H1 (cell line): ENCODE measurements at places on chromosomes 2 and 18. TPM values are rescaled to one million over a fixed set of nuclear protein-coding genes. Genes with fewer than 3 reads are reported as not detected.

Gene PROKR1
- 3.9 and 4.0 TPM in 2 replicates for total RNA-seq

Gene COL3A1
- total RNA-seq: 0.07 TPM in 1 of 2 replicates, not detected in the other

Gene LIPG
- total RNA-seq: 9.8 and 11.8 TPM in 2 replicates

Gene MOGAT1
- total RNA-seq: 0.31 and 0.67 TPM in 2 replicates

Gene CYRIA
- total RNA-seq: 8.2 and 9.8 TPM in 2 replicates

Gene GPR45
- not detected in 2 replicates for total RNA-seq

Gene DES
- total RNA-seq: 1.5 and 1.8 TPM in 2 replicates

Gene TSPYL6
- not detected in 2 replicates for total RNA-seq

Gene DIPK1C
- total RNA-seq: not detected in 2 replicates

Gene STPG4
- total RNA-seq: 0.27 and 0.28 TPM in 2 replicates

Gene LYG1
- total RNA-seq: 0.86 TPM in 1 of 2 replicates, not detected in the other

Gene DSC2
- total RNA-seq: 39.3 and 39.7 TPM in 2 replicates

DNA sequence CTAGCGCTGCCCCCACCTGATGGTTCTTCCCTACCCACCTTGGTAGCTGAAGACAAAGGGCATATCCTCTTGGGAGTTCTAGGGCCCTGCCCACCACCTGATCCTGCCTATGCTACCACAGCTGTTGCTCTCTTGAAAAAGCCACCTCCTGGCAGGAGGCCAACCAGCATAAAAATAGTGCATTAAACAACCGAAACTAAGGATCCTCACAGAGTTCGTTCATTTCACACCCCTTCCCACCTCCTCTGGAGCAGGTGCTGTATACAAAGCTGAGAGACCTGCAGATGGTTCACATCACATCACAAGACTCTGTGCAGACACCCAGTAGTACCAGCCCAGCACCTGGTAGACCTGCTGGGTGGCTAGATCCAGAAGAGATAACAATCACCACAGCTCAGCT, 1348.0 kb upstream of the TMEFF2 start:
- DNase-seq: no peak

DNA sequence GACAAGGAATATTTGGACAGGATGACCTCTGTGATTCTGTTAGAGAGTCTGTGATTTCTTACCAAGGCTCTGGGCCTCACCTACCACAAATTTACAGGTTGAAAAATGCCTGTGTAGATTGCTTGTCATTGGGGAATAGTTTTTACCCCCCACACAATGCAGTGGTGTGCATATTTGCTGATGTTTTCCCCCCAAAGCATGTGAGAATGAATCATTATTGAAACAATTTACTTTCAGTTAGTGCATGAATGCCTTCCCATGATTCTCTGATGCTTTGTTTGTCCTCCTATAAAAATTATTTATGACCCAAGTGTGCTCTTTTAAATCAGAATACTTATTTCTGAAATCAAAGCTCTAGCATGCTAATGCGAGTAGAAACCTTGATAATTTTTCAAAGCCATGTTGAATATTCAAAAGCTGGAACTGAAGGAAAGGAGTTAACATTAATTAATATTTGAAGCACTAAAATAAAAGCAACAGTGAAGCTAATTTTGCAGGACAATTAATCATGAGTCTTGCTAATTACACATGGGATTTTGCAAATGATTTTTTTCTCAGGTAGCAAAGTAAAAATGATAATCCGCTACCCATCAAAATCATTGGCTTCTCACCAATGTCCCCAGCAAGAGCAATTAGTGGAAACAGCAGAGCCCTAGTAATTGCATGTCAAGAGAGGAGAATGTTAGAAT, 361.2 kb upstream of the HNRNPA3 start:
- no peak for DNase-seq

DNA sequence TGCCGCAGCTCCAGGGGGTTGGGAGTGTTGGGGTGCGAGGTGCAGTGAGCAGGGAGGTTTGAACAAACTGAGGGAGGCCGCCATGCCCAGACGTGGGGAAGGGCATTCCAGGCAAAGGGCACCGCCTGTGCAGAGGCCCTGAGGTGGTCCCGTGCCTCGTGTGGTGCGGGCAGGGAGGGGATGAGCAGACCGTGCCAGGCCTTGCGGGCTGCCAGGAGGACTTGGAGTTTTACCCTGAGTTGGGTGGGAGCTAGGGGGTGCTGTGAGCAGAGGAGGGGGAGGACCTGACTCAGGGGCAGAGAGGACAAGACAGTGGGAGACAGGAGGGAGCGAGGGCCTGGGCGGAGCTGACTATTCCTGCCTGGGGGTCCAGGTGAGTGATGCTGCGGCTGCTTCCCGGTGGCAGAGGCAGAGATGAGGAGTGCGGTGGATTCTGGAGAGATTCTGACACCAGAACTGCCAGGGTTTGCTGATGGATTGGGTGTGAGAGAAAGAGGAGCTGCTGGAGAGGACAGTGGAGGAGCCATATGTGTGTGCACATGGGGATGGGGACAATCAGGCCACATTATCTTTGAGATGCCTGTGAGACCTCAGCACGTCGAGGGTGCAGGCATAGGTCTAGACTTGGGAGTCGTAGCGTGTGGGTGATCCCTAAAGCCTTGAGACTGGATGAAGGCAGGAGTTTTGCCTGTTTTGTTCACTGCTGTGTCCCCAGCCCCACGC, 23.4 kb downstream of the ZAP70 start:
- no peak for DNase-seq

GRCh38 chr18:34787931-34788532, 77.9 kb downstream of the DTNA start:
- no peak for DNase-seq

- DNase-seq: peak; percentile 77
Observed at GRCh38 chr2:179861027-179861415, 391 bp downstream of the ZNF385B start.

- no peak for DNase-seq
Observed at GRCh38 chr2:99338029-99338585, 918 bp downstream of the EIF5B start.

DNA sequence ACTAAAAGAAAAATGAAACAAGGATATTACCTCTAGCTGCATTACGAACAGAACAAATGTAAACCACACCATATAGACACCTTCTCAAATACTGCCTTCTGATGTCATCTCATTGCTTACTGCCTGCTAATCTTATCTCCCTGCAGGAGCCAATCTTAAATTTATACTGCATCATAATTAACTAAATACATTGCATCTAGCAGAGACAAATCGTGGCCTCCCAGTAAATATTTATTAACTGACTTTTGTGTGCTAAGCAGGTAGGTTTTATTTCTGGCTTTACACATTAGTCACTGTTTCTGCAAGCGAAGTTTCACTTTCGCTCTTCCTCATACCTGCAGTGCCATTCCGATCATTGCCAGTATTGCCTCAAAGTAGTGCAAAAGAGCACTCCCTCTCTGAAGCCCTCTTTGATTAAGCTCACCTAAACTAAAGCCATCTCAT, 67.5 kb downstream of the SPATS2L start:
- no peak for DNase-seq

DNA sequence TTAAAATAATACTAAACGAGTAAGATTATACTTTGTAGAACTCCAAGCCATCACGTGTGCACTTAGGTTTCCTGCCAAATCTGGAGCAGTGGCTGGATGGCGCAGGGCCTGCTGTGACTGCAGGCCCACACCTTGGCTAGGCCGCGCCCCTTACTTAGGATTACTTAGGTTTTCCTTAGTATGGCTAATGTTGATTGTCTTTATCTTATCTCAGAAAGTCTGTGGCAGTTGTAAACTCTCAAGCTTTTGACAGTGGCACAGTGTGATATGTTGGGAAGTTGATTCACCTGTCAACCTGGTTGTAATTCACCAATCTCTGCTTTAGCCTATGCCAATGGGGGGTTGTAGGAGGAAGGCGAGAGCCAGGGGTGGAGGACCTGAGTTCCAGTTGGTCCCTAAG, 208.4 kb downstream of the ZNF407 start:
- no peak for DNase-seq

GRCh38 chr18:23340661-23341060, 112.4 kb upstream of the RIOK3 start:
- DNase-seq: no peak

DNA sequence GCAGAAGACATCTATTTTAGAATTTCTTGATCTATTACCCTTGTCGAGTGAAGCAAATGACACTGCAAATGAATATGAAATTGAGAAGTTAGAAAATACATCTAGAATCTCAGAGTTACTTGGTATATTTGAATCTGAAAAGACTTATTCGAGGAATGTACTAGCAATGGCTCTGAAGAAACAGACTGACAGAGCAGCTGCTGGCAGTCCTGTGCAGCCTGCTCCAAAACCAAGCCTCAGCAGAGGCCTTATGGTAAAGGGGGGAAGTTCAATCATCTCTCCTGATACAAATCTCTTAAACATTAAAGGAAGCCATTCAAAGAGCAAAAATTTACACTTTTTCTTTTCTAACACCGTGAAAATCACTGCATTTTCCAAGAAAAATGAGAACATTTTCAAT, 370.4 kb downstream of the XIRP2 start:
- DNase-seq: no peak

GRCh38 chr2:147165697-147166382, 679.0 kb upstream of the ACVR2A start:
- no peak for DNase-seq

DNA sequence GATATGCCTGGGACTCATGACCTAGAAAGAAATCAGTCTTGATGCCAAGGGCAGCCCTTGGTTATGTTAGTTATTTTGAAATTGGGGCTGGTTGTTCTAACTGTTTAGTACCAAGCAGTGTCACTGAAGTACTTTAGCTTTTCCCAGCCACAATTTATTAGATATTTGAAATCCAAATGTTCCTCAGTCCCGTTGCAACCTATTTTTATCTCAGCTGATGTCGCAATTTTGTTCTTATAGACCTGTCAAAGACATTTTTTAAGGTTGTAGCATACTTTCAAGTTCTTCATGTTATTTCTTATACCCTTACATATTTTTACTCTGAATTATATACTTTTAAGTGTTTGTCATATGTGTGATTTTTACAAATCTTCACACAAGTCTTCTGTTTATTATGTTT, 100.1 kb downstream of the LRP1B start:
- no peak for DNase-seq

- DNase-seq: no peak
Observed at GRCh38 chr2:19632403-19632991, 269.3 kb downstream of the TTC32 start.

- no peak for DNase-seq
Observed at GRCh38 chr2:100844514-100844913, 24.6 kb downstream of the NPAS2 start.

DNA sequence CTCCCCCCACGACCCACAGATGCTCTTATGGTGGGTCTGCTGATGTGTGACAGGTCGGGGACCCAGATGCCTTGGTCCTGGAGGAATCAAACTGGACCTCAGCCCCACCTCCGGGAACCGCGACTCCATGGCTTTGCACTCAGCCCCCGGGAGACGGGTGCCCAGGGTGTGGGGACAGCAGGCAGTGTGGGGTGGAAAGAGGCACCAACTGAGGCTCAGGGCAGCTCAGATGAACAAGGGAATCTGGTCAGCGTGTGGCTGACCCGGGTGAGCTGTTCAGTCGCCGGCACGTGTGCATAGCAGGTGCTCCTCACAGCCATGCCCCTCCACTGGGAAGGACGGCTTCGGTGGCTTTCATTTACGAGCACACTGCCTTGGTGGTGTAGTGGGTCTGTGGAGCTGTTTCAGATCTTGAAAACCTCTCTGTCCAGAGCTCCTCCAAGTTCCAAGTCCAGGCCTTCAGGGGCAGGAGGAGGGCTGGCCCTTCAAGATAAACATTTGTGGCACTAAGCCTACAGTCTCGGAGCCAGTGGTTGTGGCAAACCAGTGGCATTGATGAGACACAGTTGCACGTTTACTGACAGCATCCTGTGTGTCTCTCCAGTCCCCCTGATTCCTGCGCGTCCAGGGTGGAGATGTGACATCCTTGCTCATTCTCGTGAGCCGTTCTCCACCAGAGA, 471.2 kb upstream of the HS6ST1 start:
- DNase-seq: no peak

DNA sequence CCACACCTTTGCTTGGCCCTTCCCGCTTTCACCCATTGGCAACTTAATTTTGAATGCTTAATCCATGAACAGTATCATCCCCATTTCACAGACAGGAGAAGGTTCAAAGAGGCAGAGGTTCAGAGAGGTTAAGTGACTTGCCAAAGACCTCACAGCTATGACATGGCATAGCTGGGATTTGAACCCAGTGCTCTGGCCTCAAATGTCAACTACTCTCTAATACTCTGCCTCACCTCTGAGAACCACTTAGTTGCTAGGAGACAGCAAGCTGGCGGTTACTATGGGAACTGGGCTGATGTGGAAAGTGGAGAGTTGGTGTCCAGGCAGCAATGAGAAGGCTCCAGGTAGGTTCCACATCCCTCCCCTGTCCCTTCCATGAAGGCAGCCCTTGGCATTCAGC, 15.8 kb upstream of the PRSS56 start:
- DNase-seq: no peak
